ENCODE measurements at places on chromosomes 11 and 22.

GRCh38 chr11:88469561-88470225 lies 132.2 kb upstream of the CTSC start:
- DNase-seq = no peak

- no peak for DNase-seq
Measured at GRCh38 chr11:113553235-113553634, 78.0 kb upstream of the DRD2 start.

- no peak for DNase-seq
Measured at GRCh38 chr11:130420478-130421198, 7.8 kb downstream of the ADAMTS8 start.

- DNase-seq = no peak
Measured at GRCh38 chr11:61873588-61874376, 17.6 kb downstream of the FADS3 start.

- no peak for DNase-seq
Measured at GRCh38 chr11:64314146-64314804, 3.1 kb downstream of the TRMT112 start.

GRCh38 chr11:99260696-99261095 lies 239.9 kb downstream of the CNTN5 start:
- DNase-seq = no peak

DNA sequence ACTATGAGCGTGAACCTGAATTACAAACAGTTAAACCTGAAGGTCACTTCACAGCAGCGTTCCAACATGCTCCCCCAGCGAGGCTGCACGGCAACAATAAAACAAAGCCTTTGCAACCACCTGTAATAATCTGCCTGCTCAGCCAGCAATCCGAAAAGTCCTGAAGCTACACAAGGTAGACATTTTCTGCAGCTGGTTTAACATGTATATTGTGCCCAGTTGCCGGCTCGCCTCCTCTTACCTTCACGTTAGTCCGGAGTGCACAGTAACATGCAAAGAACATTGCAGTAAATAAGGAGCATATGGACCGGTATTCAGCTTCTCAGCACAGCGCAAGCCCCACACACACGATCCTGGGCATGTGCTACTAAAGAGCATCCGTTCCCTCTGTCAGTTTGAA lies 704.3 kb downstream of the DLG2 start:
- DNase-seq = no peak

GRCh38 chr11:124865902-124866851 lies 945 bp downstream of the ROBO3 start:
- peak; percentile 70 for DNase-seq

- no peak for DNase-seq
Measured at GRCh38 chr11:37942081-37942480, 1344.0 kb upstream of the RAG2 start.

GRCh38 chr11:23778971-23779370 lies 717.9 kb upstream of the LUZP2 start:
- DNase-seq = no peak

DNA sequence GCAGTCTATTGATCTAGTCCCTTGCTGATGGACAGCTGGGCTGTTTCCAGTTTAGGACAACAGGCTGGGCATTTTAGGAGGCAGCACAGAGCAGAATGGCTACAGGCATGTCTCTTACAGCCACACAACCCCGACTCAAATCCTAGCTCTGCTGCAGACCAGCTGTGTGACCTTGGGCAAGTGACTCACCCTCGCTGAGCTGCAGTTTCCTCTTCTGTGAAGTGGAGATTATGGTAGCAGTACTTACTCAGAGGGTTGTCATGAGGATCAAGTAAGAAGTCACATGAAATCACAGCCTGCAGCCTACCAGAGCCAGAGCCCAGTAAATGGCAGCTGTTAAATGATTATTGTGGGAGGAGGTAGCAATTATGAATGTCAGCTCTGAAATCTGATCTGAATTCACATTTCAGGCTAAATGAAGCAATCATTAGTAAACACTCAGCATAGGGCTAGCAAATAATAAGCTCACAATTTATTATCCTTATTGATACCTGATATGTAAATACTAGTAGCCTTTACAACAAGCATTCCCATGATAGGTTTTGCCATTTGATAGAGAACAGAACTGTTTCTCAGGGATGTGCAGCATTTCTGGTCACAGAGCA lies 58.9 kb downstream of the MYEOV start:
- peak; percentile 47 for DNase-seq

DNA sequence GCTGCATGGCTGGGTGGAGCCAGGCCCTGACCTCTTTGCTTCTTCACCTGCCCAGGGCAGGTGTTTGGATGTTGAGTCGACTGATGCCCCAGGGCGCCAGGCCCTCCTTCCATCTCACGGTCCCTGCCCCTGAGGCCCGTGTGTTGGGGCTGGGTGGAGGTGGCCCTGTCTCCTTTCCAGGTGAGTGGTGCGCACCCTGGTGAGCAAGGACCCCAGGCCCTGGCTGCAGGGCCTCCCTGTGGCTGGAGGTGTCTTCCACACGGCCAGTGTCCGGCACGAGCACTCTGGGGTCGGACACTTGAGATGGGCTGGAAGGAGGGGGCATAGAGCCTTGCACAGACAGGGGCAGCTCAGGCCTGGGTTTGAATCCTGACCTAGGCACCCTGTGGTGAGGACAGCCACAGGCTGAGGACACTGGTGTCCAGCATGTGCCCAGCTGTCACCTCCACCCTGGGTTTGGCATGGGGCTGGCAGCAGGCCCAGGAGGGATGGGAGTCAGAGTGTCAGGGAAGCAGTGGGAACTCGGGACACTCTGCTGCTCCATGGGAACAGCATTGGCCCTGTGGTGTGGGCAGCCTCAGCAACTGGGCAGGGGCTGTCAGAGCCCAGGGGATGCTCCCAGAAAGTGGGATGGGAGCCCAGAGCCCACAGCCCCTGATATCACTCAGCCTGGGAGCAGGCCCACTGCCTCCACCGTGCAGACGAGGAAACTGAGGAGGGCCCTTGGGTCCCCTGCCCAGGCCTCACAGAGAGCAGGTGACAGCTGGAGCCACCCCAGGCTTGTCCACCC lies 37.1 kb upstream of the CCDC188 start:
- no peak for DNase-seq

DNA sequence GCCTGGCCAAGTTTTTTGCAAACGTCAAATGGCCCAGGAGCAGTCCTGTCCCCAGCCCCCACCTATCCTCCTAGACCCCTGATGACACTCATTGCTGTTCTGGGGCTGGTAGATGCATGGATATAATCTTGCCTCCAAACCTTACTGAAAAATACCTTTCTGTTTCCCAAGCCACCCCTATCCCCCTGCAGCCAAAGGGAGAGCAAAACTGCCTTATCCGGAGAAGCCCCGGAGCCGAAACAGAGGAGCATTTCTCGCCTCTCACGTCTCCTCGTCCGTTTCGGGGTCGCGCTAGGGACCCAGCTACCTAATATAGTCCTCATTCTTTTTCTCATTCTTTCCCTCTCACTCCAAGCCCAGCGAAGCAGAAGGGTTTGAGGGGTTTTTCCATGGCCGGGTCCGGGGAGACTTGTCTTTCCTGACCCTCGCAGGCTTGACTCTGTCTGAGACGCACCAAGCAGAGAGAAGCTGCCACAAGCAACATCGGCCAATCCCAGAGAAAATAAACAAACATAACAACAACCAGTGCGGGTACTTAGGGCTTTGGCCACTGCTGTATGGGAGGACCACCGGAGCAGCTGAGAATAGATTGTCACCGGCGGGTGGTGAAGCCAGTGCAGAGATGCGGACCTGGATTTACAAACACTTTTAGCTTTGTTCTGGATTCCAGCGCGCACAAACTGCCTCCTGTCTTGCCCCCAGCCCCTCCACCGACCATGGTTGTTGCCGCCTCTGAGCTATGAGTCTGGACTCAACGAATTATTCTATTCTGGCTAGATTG lies 1.6 kb downstream of the BSX start:
- DNase-seq = no peak

DNA sequence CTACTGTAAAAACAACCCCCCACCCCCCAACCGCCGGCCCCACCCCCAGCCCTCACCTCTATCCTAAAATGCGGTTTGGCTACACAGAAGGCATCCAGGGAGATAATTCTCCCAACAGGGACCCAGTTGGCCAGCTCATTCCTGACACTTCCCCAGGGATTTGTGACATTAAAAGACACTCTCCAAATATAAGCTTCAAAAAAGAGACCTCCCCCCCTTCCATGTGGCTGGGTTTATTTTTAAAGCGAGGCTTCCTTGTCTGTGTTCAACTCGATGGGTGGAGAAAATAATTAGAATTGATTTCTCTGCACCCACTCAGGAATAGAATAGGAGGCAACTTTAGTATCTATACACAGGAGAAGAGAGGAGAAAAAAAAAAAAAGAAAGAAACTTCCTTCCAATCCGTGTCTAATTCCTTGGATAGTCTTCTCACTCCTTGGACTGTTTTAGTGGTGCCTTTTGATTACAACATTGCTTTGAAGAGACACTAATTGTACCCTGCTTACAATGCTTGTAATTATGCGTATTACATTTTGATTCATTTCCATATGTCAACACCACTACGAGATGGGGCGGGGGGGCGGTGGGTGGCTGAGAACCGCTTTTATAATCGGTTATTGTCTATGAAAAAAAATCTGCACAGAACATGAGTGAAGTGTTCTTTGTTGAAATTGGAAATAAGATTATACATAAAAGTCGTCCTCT lies 500.4 kb downstream of the MIAT start:
- no peak for DNase-seq

- DNase-seq = no peak
Measured at GRCh38 chr22:49186762-49187161, 640.9 kb downstream of the BRD1 start.

DNA sequence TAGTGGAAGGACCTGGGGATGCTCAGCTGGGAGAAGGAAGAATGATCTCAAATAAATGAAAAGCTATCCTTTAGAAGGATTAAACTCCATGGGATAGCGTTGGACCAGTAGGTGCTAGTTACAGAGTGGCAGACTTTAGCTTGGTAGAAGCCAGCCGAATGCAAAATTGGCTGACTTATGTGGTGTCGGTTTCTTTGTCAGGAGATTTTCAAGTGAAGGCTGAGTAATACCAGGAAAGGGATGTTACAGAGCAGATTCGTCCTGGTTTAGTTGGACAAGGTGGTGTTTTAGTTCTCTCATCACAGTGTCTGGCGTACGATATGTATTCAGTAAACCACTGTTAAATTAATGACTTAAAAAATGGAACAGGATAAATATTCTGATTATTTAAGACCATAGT lies 26.0 kb downstream of the FDX1 start:
- no peak for DNase-seq

GRCh38 chr11:118901494-118902335 lies 18.0 kb downstream of the CXCR5 start:
- DNase-seq = no peak

- no peak for DNase-seq
Measured at GRCh38 chr11:77030834-77031414, 3.3 kb upstream of the B3GNT6 start.

DNA sequence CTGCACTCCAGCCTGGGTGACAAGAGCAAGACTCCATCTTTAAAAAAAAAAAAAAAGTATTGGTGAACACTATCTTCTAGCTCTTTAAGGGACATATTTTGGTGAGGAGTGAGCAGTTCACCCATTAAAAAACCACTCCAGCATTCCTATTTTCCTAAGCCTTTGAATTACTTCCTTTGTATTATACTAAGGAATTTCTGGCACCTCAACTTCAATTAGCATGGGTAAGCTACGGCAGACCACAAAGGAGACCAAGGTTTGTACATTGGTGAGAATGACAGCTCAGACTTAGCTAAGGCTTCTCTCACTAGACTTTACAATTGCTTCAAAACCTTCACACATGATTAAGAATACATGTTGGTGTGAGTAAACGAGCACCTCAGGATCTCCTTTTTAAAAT lies 57.0 kb upstream of the BIRC3 start:
- DNase-seq = no peak

GRCh38 chr11:10080138-10080537 lies 213.9 kb downstream of the SBF2 start:
- DNase-seq = no peak

DNA sequence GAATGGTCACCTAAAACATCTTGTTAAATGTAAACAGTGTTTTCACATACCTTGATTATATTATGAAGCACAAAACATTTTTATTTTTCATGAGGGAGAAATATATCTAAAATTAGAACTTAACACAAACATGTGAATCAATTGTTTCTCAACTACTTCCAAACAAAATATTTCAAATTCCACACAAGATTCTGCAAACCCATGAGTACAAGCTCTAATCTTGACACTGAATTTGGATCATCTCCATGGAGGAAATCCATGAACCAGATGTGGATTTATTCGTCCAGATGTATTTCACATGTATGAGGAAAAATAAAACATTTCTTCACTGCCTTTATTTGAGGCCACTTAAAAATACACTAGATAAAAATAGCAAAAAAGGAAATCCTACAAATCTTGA lies 184.2 kb downstream of the SBF2 start:
- no peak for DNase-seq

DNA sequence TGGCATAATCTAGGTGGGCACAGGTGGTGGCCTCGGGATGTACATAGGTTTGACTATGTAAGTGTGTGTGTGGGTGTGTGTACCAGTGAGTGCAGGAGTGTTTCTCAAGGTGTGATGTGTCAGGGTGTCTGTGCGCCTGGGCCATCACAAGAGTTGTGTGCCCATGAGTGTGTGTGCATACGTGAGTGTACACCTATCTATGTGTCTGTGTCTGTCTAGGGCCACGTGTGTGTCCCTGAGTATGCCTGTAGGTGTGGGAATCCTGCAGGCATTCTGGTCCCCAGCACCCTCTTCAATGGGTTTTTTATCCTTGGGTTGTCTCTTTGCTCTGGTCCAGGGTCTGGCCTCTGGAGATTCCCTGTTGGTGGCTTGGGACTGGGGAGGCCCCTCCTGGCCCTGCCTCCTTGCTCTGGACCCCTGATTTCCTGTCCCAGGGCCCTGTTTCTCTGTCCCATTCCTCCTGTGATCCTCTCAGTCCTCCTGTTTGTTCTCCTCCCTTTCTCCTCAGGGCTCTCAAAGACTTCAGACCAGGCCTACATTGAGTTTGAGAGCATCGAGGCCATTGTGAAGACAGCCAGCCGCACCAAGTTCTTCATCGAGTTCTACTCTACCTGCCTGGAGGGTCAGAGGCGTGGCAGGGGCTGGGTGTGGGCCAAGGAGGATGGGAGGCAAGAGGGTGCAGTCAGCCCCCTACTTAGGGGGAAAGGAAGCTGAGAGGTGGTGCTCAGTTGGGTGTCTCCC lies 9.4 kb downstream of the INPPL1 start:
- DNase-seq = no peak

DNA sequence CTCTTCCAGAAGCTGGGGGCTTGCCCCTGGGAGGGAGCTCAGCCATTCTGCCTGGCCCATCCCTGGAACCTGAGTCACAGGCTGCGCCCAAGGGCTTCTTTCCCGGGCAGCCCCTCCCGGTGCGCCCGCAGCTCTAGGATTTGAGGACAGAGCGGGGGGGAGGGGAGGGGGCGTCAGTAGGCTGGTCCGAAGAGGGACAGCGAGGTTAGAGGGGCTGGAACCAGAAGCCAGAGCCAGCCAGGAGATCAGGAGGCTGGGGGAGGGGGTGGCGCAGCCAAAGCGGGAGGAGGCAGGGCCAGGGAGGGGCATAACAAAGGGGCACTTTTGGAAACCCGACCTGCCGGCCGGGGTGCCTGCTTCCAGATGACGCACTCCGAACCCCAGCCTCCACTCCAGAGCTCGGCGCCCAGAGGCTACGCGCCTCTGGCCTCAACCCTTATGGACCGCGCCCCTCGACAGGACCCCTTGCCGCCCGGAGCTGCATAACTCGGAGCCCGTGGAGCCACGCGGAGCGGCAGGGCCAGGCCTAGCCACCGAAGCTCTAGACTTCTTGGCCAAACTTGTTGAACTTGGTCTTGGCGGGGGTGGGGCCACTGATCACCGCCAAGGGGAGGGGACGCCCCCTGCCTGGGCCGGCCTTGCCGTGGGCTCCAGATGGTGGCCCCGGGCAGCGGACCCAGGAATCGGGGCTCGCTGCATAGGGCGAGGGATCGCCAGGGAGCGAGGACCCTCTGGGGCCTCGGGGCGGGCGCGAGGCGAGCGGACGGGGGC lies 744 bp downstream of the PACSIN3 start:
- peak; percentile 16 for DNase-seq

GRCh38 chr11:126700768-126701519 lies 299.6 kb downstream of the KIRREL3 start:
- DNase-seq = no peak

Data from activated naive CD8-positive, alpha-beta T cell treated with anti-CD3 and anti-CD28 coated beads, Interleukin-2, amount 50 U/mL, for 24 hours (primary cell).